Naive B cell (primary cell): ENCODE measurements at places on chromosomes 7 and 10. TPM values are rescaled to one million over a fixed set of nuclear protein-coding genes. Genes with fewer than 3 reads are reported as not detected.

Gene SKIDA1
- not detected for polyA plus RNA-seq

DNA sequence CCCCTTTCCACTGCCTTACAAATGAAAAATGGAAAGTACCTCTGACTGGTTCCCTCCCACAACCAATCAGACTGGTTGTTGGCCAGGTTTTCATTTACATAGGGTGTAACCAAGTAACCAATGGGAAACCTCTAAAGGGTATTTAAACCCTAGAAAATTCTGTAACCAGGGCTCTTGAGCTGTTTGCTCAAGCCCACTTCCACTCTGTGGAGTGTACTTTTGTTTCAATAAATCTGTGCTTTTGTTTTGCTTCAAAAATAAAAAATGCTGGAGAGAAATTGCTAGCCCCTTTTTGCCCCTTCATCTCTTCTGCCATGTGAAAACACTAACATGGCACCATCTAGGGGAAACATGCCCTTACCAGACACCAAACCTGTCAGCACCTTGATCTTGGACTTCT, 129.5 kb downstream of the AHR start:
- H3K27ac ChIP-seq: no peak overlapping the region
- no peak overlapping the region for H3K4me3 ChIP-seq
- H3K4me1 ChIP-seq: no peaks in the 10 kb centered on the region
- DNase-seq: no peak
- H3K27me3 ChIP-seq: no peaks in the 10 kb centered on the region

DNA sequence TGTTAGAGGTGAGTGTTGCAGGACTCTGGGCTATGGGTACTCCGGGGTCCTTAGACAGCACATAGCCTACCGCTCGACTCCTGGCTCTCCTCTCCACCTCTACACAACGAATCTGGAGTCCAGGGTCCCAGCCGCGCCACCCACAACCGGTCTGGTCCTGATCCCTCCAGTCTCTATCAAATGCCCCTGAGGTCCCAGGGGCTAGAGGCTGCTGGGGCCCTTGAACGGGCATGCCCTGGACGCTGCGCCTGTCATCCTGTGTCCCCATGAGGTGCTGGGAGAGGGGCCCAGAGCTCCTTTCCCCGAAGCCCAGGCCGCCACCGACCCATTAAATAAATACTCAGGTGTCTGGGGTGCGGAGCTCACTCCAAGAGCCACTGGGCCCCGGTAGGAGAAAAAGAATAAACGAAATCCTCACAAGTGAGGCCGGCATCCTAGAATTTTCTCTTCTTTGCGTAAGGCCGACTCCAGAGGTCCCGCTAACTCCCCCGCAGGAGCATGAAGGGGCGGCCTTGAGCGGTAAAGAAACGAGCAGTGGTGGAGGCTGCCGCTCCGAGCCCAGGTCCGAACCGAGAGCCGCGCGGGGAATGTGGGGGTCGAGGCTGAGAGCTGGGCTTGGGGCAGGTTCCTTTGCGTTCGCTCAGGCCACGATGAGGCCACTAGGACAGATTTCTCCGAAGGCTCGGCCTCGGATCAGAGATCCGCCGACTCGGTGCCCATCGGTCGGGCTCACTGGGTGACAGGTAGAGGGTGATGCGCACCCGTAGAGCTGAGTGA, 166.7 kb downstream of the NRF1 start:
- peaks cover 26% of the 10 kb centered on the region for H3K4me1 ChIP-seq
- H3K27ac ChIP-seq: no peak overlapping the region
- H3K36me3 ChIP-seq: no peaks in the 10 kb centered on the region
- peak overlapping the region; percentile 70 for H3K4me3 ChIP-seq
- H3K27me3 ChIP-seq: peaks cover 47% of the 10 kb centered on the region

GRCh38 chr10:25888627-25889026, 45.4 kb upstream of the MYO3A start:
- H3K4me3 ChIP-seq: no peak overlapping the region
- no peaks in the 10 kb centered on the region for H3K4me1 ChIP-seq
- peaks cover 44% of the 10 kb centered on the region for H3K27me3 ChIP-seq
- peaks cover 15% of the 10 kb centered on the region for H3K36me3 ChIP-seq

Gene GALNT17
- not detected for polyA plus RNA-seq

GRCh38 chr7:27590416-27590815, 72.3 kb downstream of the HIBADH start:
- H3K27me3 ChIP-seq: peaks cover 5% of the 10 kb centered on the region
- H3K4me1 ChIP-seq: peaks cover 16% of the 10 kb centered on the region
- no peak overlapping the region for H3K27ac ChIP-seq
- no peak overlapping the region for H3K4me3 ChIP-seq
- DNase-seq: no peak

GRCh38 chr7:367351-367901, 77.5 kb downstream of the FOXL3 start:
- H3K36me3 ChIP-seq: peaks cover 2% of the 10 kb centered on the region
- H3K4me3 ChIP-seq: no peak overlapping the region
- no peak for DNase-seq
- H3K4me1 ChIP-seq: peaks cover 38% of the 10 kb centered on the region

DNA sequence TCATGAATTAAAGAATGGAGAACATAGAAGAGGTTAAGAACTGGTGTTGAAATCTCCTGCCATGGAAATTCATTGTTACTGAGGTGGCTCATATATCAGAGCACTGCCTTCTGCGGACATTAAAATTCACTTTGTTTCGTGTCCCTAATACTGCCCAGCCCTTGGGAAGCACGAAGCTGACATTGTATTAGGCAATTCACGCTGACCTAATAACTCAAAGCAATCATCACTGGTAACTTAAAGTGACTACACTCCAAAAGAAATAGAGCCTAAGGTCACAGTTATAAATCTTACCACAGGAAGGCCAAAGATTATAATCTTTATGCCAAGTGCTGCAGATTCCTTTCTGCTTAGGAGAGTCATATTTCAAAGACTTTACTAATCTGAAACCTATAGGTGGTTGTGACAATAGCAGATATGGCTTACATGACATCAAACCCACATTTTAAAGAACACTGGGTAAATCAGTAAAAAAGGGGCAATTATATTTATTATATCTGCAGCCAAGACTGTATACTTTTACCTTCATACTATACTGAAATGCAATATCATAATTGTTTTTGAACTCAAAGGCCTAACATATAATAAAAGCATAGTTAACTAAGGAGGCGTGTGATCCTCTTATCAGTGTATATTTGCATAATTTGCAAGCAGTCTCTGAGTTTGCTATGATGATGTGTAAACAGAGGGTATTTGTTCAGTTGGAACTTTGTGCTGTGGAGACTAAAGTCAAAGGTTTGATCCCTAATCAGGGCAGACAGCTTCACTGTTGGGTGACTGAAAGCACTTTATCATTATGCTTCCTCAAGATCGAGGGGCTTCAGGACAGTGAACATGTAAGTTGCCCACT, 51.9 kb upstream of the CAPZA2 start:
- DNase-seq: no peak
- H3K36me3 ChIP-seq: no peaks in the 10 kb centered on the region
- H3K4me1 ChIP-seq: no peaks in the 10 kb centered on the region
- no peak overlapping the region for H3K4me3 ChIP-seq
- peaks cover 15% of the 10 kb centered on the region for H3K27me3 ChIP-seq

Gene PITX3
- polyA plus RNA-seq: not detected

DNA sequence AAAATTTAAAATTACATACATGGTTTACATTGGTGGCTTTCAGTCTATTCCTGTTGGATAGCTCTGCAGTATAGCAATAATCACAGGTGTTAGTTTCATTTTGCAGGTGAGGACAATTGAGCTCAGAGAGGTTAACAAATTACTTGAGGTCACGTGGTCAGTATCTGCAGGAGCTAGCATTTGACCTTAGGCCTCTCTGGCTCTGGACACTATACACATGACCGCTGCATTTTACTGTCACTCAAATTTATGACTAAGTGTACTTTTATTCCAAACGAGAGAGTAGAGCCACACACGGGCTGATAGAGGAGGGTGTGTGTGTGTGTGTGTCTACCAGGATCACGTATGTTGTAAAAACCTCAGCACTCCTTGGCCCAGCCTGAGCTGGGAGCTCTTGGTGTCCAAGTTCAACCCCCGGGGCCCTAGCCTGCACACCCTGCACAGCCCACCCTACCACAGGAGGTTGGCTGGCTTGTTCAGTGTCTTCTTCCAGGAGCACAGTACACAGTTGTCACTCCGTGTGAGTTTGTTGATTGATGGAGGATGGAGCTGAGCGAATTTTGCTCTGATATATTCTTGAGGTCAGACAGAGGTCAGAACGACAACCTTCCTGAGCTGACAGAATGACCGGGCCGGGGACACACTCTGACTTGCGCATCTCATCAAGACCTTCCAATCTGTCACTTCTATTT, 272.7 kb downstream of the GFRA1 start:
- no peak overlapping the region for H3K27ac ChIP-seq
- H3K27me3 ChIP-seq: no peaks in the 10 kb centered on the region
- H3K4me1 ChIP-seq: no peaks in the 10 kb centered on the region
- H3K4me3 ChIP-seq: no peak overlapping the region
- no peaks in the 10 kb centered on the region for H3K36me3 ChIP-seq

DNA sequence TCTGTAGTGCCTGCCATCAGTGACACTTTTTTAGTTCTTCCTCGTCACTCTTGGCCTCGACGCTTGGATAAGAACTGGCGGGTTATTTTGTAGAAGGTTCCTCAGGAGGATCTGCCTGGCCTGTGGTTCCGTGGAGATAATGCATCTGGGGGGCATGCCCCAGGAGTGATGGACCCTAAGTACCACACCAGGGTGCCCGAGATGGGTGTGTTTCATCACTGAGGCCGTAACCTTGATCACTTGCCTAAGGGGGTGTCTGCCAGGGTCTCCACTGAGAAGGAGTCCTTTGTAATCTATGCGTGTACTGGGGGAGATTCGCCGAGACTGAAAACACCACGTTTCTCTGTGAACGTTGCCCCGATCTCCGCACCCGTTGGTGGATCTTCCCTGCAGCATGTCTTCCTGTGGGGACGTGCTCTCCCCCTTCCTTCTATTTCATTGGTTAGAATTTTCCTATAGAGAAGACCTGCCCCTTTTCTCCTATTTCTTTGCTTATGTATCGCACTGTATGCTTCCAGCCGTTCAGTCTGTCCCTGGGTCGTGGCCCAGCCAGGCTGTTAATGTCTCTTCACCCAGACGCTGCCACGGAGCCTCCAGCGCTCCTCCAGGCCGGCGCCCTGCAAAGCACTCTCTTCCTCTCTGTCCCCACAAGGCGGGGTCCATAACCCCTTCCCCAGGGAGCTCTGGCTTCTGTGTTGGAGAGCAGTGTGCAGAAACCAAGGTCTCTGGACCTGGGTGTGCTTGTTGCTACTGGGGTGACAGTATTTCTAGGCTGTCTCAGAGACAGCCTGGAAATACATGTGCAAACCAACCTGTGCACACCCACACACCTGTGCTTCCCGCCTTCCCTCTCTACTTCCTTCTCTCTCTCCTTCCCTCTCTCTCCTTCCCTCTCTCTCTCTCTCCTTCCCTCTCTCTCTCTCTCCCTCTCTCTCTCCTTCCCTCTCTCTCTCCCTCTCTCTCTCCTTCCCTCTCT, 14.4 kb upstream of the DPYSL4 start:
- no peaks in the 10 kb centered on the region for H3K36me3 ChIP-seq
- H3K4me3 ChIP-seq: no peak overlapping the region
- H3K27ac ChIP-seq: no peak overlapping the region
- H3K27me3 ChIP-seq: peaks cover 51% of the 10 kb centered on the region
- peaks cover 21% of the 10 kb centered on the region for H3K4me1 ChIP-seq
